T-helper 22 cell (primary cell): ENCODE measurements at places on chromosomes 7 and 10.

DNA sequence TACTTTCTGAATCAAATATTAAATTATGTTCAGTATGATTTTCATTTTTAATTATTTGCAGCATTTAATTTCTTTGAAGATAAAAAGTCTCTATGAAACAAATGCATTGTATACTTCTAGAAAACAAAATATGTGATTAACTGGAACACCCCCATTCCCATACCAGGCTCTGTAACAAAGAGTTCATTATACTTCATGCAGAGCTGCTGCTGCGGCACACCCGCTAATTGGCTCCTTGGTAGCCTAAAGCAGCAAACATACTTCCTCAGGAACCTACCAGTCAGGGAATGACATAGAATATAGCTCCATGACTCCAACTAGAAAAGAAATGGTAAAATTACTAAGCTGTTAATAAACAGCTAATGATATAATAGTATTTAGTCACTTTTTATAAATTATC, 19.3 kb downstream of the RAB11FIP2 start:
- DNase-seq, result no peak

DNA sequence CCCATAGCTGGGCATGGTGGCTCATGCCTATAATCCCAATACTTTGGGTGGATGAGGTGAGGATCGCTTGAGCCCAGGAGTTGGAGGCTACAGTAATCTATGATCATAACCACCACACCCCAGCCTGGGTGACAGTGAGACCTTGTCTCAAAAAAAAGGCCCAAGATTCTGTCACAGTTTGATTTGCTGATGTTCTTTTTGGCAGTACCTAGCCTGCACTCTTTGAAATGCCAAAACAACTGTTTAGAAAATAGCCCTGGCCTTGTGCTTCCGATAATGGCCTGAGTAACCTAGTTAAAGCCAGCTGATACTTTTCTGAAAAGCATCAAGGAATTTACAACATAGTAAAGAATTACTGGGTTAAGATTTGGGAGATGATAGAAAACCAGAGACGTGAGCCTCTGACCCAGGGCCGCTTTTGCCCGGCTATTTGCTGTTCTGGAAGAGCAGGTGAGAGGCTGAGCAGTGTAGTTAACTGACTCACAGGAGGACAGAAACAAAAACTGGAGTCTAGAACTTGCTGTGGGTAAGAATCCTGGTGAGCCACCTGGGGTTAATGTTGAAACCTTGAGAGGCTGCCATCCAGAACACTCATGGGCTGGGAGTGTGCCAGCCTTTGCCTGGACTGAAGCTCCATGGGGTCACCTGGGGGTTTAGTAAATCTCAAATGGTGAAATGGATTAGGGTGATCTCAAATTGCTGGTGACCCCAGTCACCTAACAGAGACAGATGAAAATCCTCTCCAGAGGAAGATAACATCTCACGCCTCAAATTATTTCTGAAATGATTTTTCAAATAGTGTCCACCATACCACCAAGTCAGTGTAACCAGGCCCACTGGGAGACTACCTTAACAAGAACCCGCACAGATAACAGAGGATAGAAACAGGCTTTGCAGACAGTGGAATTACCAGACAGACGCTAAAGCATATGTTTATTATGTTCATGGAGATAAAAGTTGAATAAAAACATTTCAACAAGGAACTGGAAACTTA, 51.8 kb downstream of the GALNT11 start:
- no peak for DNase-seq

DNA sequence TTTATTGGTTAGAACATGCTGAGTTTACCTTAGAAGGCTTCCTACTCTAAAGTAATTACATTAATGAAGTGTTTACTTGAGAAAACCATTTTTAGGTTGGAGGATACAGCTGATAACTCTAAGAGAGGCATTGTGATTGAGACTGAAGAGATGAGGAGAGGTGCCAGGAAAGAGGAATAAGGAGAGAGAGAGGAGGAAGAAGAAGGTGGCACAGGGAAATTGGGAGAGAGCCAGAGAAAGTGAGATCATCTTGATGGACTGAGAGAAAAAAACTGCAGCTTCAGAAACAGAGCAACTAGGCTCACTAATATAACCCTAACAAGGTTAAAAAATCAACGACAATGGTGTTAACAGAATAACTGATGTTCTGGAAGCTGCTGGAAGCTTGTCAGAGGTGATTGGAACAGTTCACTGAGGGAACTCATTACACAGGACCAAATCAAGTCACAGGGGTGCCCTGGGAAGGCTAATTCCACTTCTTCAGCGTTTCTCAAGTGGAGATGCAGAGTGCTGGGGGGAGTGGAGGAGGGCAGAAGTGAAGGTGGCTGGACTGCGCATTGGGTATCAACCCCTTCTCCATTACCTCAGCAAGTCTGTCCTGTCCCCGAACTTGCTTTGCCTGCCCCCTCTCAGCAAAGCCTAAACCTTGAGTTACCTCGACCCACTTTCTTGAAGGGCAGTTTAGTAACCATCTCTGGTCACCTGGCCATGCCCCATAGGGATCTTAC, 6.9 kb upstream of the SORBS1 start:
- no peak for DNase-seq

- no peak for DNase-seq
These were observed 140.5 kb upstream of the AKR1E2 start for GRCh38 chr10:4685491-4685890.

DNA sequence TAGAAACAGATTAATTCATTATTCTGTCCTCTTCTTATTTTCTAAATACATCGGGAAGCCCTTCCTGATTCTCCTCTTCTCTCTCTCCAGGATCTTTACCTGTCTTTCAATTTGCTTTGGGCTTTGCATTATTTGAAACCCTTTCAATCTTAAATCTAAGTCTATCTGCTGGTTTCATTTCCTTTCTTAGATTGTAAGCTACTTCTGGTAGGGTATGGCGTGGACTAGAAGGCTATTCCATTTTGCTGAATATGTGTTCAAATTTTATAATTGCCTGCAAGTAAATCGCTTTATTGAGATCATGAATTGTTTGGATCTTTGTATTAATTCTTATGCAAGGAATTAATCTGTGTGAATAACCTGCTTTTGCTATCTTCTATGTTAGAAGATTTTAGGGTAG, 11.1 kb downstream of the STAM start:
- DNase-seq, result no peak

GRCh38 chr7:10677211-10677610, 296.5 kb upstream of the PHF14 start:
- no peak for DNase-seq

GRCh38 chr10:45253183-45253914, 62.1 kb downstream of the OR13A1 start:
- no peak for DNase-seq

DNA sequence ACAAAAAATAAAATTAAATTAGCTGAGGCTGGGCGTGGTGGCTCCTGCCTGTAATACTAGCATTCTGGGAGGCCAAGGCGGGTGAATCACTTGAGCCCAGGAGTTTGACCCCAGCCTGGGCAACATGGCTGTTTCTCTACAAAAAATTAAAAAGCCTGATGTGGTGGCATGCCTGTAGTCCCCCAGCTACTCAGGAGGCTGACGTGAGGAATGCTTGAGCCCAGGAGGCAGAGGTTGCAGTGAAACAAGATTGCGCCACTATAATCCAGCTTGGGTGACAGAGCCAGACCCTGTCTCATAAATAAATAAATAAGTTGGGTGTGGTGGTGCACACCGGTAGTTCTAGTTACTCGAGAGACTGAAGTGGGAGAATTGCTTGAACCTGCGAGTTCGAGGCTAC, 65.1 kb downstream of the GNA12 start:
- DNase-seq, result no peak

GRCh38 chr7:88457320-88457719, 150.6 kb upstream of the STEAP4 start:
- DNase-seq, result no peak
